Activated CD8-positive, alpha-beta memory T cell treated with anti-CD3 and anti-CD28 coated beads, Interleukin-2, amount 50 U/mL, for 4 hours (primary cell): ENCODE measurements at places on chromosomes 1 and 21.

- DNase-seq = no peak
These were observed 100.0 kb downstream of the ETS2 start for GRCh38 chr21:38905752-38906151.

GRCh38 chr1:37945743-37946702, 830 bp downstream of the INPP5B start:
- no peak for DNase-seq

GRCh38 chr1:209791920-209792319, 7.6 kb upstream of the C1orf74 start:
- DNase-seq = no peak

GRCh38 chr1:184928394-184928793, 45.9 kb downstream of the NIBAN1 start:
- no peak for DNase-seq

DNA sequence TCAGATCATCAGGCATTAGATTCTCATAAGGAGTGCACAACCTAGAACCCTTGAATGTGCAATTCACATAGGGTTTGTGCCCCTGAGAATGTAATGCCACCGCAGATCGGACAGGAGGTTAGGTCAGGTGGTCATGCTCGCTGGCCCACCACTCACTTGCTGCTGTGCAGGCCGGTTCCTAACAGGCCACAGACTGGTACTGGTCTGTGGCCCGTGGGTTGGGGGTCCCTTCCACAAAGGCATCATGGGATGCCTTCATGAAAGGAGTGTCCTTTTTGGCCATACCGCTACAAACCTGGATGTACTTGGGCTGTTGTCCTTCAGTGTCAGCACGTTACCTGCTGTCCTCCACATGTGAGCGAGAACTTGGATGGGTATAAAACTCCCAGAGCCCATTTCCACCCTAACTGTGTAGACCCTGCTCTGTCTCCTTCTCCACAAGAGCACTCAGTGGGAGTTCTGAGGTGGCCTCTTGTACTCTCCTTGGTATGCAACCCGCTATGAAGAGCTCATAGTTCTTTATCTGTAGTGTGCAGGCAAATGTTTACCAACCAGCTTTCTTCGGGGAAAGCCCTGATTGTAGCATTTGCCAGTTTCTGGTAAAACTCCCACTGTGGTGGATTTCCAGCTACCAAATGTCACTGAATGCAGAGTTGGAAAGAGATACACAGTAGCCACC, 41.7 kb upstream of the SLC19A1 start:
- DNase-seq = no peak

- DNase-seq = peak; percentile 32
These were observed 2.7 kb downstream of the IL10RB start for GRCh38 chr21:33268737-33269441.

GRCh38 chr1:150179867-150180266, 30.2 kb downstream of the PLEKHO1 start:
- no peak for DNase-seq

GRCh38 chr1:224175617-224176016, 7.4 kb upstream of the DEGS1 start:
- no peak for DNase-seq

DNA sequence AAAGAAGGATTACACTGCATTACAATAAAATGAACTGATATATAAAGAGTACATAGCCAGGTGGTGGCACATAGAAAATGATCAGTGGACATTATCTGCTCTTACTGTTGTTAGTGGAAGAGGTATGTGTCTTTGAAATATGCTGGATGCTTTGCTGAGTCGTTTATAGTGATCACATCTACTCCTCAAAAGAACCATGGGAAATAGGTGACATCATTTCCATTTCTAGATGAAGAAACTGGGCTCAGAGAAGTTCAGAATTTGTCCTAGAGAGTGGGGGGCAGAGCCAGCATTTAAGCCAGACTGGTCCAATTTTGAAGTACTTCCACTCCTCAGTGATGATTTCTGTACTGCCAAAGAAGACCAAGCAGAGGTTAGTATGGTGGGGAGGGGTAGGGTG, 34.0 kb upstream of the BACH1 start:
- DNase-seq = no peak

DNA sequence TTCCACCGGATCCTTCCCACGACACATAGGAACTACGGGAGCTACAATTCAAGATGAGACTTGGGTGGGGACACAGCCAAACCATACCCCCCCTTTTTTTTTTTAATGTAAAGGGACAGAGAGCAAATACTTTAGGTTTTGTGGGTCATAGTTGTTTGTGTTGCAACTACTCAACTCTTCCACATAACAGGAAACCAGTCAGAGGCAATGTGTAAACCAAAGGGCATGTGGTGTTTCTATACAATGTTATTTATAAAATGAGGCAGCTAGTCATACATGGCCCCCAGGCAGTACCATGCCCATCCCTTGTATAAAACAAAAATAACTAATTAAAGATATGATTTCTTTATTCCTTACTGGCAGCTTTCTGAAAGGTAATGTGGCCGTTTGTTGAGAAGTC, 845.4 kb upstream of the ADAMTS5 start:
- DNase-seq = no peak

DNA sequence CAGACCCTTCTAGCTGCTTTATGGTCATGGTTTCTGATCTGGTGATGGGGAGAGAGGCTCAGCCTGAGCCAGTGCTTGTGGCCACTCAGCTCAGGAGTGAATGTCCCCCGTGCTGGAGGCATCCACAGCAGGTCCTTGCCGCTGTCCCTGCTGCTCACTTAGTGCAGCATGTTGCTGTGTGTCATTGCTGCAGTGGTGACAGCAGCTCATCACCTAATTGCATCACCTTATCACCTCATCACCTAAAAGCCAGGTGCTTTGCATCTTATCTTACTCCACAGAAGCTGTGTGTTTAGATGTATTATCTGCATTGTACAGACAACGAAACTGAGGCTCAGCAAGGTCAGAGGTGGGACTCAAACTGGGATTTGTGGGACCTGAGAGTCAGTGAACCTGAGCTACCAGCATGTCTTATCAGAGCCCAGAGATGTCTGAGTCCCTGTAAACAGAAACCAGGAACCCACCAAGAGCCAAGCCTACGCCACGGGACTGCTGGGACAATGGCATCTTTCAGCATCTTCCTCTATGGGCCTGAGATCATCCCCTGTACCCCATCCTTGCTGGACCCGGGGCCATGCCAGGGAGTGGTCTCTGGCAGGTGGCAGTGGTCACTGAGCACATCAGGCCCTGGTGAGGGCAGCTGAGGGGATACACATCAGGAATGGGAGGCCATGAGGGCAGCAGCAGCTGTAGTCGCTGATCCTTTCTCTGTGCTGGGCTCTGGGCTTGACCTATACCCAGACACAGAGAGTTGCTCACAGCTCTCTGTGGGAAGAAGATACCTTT, 6.5 kb downstream of the PODN start:
- DNase-seq = peak; percentile 5

DNA sequence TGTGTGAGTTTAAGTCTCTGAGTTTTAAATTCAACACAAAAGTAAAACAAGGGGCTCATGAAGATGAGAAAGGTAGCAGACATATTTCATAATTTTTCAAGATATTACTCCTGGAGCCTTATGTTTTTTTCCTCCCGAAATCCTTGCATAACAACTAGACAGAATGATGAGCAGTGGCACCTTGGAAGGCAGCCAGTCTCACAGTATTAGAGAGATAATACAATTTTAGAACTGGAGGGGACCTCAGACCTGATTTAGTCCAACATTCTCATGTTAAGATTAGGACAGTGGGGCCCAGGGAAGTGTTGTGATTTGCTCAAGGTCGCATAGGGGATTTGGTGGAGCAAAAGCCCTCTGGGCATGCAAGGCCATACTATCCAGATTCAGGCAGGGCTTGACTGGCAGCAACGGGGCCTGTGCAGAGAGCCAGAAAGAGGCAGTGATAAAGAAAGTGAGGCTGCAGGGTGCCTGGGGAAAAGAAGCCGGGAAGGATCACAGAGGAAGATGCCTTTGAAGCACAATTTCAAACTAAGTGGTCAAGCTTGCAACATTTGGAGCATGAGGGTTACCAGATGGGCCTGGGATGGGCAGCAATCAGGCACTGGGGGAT, 31.4 kb upstream of the BCL9 start:
- no peak for DNase-seq

DNA sequence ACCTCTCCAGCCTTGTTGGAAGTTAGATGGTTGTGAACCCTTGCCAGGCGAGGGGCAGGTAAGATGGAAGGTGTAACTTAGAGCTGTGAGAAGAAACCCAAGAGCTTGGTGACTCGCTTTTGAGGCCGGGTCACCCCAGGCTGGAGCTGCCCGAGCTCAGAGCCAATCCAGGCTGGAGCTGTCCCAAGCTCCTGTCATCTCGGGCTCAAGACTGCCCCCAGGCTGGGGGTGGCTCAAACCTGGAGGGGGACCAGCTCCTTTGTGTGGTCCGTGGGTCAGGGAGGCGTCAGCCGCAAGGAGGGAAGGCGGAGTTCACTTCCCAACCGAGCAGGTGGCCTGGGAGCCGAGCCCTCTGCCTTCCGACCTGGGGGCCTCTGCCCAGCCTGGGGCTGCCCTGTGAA, 2.0 kb downstream of the HUNK start:
- no peak for DNase-seq

GRCh38 chr1:235776396-235776795, 90.3 kb downstream of the LYST start:
- no peak for DNase-seq

DNA sequence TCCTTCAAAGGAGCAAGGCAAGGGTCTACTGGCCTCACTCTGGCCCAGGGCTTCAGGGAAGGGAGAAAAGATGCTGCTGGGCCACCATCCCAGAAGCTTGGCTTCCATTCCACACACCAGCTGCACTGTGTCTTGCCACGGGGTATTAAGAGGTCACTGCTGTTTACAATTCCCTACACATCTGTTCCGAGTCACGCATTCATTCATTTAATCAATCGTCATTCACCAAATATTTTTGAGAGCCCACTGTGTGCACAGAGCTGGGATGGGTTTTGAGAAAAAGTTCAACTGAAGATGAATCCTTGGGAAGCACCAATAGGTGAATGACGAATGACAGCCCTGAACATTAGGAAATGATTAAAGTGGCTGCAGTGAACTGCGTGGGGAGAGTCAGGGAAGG, 101.7 kb downstream of the NAV1 start:
- DNase-seq = no peak

DNA sequence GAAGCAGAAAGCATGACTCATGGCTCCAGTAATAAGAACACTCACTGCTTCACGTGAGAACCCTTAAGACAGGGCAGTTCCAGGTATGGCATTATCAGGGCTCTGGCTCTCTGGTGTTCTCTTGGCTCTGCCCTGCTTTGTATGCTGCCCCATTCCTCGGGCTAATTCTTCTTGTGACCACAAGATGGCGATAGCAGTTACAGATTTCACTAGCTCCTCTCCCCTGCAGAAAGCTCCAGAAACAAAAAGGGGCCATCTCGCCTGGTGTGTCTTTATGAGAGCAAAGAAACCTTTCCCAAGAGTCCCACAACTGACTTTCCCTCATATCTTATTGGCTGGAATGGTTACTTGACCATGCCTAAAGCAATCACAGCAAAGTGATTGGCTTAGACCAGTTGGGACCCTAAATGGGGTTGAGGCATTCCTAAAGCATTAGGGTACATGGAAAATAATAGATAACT, 60.1 kb downstream of the F3 start:
- no peak for DNase-seq

GRCh38 chr1:243490748-243491686, 235.2 kb downstream of the SDCCAG8 start:
- no peak for DNase-seq

- DNase-seq = no peak
These were observed 77.1 kb upstream of the ACTL8 start for GRCh38 chr1:17678011-17678410.

DNA sequence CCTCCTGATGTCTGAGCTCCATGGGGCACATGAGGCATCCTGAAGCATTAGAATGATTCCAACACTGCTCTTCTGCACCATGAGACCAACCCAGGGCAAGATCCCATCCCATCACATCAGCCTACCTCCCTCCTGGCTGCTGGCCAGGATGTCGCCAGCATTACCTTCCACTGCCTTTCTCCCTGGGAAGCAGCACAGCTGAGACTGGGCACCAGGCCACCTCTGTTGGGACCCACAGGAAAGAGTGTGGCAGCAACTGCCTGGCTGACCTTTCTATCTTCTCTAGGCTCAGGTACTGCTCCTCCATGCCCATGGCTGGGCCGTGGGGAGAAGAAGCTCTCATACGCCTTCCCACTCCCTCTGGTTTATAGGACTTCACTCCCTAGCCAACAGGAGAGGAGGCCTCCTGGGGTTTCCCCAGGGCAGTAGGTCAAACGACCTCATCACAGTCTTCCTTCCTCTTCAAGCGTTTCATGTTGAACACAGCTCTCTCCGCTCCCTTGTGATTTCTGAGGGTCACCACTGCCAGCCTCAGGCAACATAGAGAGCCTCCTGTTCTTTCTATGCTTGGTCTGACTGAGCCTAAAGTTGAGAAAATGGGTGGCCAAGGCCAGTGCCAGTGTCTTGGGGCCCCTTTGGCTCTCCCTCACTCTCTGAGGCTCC, 11.1 kb upstream of the RASSF5 start:
- DNase-seq = no peak

DNA sequence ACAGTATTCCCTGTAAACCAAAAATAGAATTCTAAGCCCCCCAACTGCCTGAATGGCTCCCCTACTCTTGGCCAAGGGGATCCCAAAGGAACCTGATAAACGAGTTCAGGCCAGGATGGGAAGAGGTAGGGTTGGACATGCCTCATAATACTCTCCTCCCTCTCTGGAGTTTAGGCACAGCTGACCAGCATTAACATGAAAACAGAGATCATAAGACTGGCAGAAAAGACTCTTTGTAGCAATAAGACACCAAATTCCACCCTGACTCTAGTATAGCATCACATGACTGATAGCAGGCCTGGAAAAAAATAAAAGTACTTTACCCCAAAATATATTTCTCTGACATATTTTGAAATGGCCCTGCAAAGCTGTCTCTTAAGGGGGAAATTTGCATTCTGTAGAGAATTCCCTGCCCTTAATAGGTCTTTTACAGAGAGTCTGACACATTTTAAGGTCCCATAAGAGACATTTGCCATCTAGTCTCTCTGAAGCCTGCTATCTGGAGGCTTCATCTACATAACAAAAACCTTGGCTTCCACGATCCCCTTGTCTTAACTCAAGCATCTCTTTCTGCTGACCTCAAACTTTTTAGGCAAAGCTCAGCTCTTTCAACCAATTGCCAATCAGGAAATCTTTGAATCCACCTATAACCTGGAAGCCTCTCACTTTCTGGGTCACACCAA, 55.9 kb downstream of the SIK1 start:
- DNase-seq = no peak

DNA sequence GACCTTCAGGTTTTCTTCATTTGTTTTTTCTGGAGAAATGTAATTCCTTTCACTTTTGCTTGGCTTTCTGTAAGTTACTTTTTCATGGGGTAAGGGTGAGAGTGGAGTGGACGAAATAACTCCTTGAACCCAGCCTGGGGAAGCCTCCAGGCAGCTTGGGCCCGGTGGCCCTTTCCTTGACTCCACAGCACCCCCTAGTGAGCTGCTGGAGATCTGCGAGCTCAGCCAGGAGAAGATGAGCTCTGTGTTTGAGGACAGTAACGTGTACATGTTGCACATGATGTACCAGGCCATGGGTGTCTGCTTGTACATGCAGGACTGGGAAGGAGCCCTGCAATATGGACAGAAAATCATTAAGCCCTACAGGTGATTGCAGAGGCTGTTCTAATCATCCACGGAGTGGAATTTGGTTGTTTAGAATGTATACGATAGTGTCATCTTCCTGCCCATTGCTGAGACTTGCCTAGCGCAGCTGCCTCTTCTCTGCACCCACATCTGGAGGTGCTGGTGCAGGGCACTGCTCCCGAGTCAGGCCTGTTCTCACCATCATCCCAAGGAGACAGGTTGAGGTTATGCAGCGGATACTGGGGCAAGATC, 51.0 kb downstream of the SMYD2 start:
- DNase-seq = peak; percentile 45
